ENCODE measurements at places on chromosomes 5 and 9.

GRCh38 chr9:75960551-75960950, 70.1 kb downstream of the PCSK5 start:
- no peak for DNase-seq

DNA sequence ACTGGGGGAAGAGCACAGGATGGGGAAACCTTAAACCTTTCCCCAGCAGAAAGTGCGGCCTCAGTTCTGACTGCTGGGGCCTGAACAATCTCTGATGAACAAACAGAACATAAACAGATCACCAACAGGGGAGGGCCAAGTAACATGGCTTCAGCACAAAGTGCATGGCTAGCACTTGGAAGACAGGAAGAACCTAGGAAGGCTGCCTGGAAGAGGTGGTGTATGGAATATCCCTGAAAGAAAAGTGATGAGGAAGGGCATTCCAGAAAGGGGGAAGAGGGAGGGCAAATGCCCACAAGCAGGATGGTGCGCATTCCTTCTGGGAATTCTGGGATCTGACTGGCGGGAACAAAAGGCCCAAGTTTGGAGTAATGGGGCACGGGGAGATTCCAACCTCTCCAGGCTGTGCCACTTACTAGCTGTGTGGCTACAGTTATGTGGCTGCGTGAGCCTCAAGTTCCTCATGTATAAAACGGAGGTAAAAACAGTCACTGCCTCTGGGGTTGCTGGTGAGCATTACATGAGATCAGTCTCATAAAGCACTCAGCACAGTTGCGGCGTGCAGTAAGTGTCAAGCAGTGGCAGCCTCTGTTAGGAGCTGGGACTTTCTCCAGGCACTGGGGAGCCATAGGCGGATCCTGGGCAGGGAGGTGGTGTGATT, 1.6 kb downstream of the PDGFRB start:
- no peak for DNase-seq

GRCh38 chr5:32600054-32600622, 14.8 kb downstream of the SUB1 start:
- DNase-seq, result no peak

DNA sequence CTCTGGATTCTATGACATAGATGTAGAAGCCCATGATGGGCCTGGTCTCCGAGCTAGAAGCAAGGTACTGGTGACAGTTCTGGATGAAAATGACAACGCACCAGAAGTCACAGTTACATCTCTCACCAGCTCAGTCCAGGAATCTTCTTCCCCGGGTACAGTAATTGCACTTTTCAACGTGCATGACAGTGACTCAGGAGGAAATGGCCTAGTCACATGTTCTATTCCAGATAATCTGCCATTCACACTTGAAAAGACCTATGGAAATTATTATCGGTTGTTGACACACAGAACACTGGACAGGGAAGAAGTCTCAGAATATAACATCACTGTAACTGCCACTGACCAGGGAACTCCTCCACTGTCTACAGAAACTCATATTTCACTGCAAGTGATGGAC, 1.3 kb downstream of the PCDHGA4 start:
- no peak for DNase-seq

GRCh38 chr9:129481810-129482511, 138.9 kb downstream of the C9orf50 start:
- DNase-seq, result no peak

GRCh38 chr5:57383093-57383861, 99.3 kb downstream of the ACTBL2 start:
- no peak for DNase-seq

GRCh38 chr5:60597572-60598320, 102.2 kb downstream of the DEPDC1B start:
- no peak for DNase-seq

Data from stimulated activated effector memory CD8-positive, alpha-beta T cell treated with anti-CD3 and anti-CD28 coated beads, Interleukin-12 subunit alpha, Interleukin-12 subunit beta, amount 100 ng/mL, for 72 hours (primary cell).